ENCODE measurements at places on chromosomes 6 and 20.

GRCh38 chr20:25525867-25526266 is 59.5 kb downstream of the NINL start:
- no peak for DNase-seq

GRCh38 chr6:106360410-106360988 is at the start of gene CRYBG1:
CRYBG1 (plus strand) TSS chr6:106360717; CDS start chr6:106360909, 192 bp downstream.
- DNase-seq, result peak; percentile 88

GRCh38 chr6:5142915-5143314 is 57.8 kb downstream of the PPP1R3G start:
- no peak for DNase-seq

DNA sequence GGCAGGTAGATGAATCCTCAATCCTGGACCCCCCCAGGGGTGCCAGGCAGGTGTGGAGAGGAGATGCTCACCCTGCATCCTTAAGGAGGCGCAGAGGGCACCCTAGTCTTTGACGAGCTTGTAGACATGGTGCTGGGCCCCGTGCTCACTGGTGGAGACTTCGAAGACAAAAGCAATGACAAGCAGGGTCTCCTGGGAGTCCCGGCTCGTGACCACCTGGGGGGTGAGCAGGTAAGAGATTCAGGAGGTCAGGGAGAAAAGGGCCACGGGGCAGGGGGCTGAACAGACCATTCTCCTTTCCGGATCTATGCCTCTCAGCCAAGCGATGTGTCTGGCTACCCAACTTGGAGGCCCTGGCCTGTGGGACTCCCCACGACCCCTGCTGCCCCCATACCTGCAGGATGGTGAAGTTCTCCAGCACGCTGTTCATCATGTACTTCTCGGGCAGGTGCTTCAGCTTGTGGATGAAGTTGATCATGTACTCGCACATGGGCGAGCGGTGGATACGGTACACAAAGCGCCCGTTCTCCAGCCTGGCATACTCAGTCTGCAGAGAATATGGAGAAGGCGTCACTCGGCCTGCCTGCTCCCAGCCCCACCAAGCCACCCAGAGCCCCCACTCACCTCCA is 6.9 kb downstream of the RPL10A start:
- peak; percentile 52 for DNase-seq

DNA sequence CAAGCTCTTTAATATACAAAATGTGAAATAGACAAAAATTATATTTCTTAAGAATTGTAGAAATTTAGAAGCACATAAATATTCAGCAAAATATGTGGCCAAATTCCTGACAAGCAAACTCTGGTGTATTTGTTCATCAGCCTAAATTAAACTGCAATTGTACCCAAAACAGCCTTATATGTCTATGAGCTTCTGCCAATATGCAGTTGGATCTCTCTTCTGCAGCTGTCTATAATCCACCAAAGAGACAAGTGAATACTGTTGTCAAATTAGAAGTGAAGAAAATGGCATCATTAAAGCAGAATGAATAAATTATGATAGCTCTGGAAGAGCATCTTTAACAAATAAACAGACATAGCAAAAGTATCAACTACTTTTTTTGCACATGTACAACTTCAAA is 755.7 kb downstream of the GRIK2 start:
- DNase-seq, result no peak

- DNase-seq, result peak; percentile 71
Observed at GRCh38 chr20:18632196-18632789, 44.4 kb downstream of the DTD1 start.

DNA sequence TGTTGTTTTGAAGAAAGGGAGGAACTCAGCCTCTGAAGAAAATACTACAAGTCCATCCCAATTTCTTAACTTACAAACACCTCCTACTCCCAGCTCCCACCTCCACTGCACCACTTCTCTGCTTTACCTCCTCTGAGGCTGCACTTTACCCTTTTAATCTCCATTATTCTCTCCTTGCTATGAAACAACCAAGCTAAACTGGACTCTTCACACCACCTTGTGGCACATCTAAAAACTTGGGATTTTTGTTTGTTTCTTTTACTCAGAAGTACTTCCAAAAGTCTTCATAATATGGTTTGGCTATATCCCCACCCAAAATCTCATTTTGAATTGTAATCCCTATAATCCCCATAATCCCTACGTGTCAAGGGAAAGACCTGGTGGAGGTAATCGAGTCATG is 142.2 kb downstream of the MOXD1 start:
- no peak for DNase-seq

DNA sequence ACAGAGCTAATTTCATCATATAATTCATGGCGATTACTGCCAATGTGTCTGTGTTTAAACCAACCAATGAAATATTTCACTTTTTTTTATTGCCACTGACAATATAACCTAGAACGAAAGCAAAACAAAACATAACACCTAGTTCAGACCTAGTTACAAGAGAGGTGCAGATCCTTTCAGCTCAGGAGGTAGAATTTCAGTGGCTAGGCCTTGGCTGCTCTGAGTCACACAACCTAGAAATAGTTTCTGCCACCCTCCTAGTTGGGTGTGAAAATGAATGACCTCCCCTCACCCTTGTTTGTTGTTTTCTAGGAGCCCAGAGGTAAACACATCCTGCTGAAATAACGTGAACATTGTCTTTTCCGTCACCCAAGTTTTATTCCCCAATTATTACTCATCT is 356.3 kb downstream of the HTR1B start:
- no peak for DNase-seq

GRCh38 chr20:38836991-38837390 is 31.5 kb downstream of the PPP1R16B start:
- DNase-seq, result no peak

GRCh38 chr6:65416621-65417020 is 290.4 kb downstream of the EYS start:
- DNase-seq, result no peak

- DNase-seq, result no peak
Observed at GRCh38 chr6:130620338-130620781, 206.8 kb upstream of the SMLR1 start.

GRCh38 chr20:2086980-2087377 is 14.6 kb upstream of the STK35 start:
- DNase-seq, result no peak

DNA sequence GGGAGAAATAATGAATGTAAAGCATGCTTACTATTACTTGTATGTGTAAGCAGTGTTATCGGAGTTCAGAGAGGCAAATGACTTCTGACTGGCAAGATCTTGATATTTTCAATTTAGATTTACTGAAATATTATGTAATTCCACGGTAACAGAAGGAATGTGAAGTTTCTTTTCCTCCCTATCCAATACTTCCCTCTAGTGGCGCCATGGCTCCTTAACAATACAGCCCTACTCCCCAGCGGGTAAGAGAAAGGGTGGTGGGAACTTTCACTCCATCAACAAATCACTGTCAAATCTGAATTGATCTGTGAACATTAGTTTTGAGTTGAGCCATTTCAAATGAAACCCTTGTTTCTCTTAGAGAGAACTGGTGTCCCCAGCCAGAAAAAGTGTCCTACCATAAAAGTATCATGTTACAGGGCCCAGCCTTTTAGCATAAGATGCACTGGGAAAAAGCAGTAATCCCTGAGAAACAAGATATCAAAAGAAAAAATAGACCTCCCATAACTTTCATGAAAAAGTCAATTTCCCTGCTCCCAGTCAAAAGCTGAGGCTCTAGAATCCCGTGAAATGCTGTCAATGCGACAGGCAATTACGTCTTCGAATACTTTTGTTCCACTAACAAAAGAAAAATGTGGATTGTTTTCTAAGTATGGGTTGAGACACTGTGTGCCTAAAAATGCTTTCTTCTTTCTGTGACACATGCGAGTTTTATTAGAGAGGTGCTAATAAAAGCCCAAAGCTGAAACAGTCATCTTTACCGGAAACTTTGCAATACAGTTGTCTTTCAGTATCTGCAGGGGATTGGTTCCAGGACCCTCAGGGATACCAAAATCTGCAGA is 12.9 kb downstream of the COX7A2 start:
- no peak for DNase-seq

GRCh38 chr6:24272553-24272952 is 85.3 kb downstream of the DCDC2 start:
- no peak for DNase-seq

- no peak for DNase-seq
Observed at GRCh38 chr20:11452326-11452725, 465.4 kb upstream of the BTBD3 start.

DNA sequence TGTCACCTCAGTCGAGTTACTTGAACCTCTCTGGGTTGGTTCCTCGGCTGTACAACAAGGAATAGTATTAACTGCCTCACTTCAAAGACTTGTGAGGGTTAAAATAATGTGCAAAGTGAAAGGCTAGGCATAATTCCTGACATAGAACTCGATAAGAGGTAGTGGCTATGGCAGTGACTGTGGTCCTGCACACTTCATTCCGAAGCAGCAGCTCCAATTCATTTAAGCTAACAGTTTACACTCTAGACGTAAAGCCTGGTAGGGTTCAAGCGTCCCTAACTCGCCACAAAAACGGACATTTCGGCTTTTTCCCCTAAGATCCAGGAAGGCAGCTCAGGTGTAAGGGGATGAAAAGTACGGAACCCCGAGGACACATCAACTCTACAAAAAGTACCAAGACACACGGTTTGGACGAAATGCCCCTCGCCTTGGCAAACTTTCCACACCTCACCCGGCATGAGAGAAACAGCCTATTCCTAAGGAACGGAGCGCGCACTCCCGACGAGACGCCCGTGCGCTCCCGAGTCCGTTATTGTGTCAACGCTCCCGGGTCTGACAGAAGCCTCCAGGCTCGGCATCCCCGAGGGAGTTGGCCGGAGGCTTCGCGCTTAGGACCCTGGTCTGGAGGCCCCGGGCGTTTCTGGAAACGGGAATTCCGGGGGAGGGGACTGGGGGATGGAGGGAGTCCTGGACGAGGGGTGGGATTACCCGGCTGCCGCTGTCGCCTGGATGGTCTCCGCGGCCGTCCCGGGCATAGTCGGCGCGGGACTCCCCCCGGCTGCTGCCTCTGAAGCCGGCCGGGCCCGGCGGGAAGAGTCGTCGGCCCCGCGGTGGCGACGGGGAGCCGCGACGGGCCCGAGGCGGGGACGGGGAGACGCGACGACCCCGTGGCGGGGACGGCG is 937 bp downstream of the ZNF318 start:
- DNase-seq, result peak; percentile 44

- no peak for DNase-seq
Observed at GRCh38 chr6:29749308-29749662, 26.1 kb downstream of the HLA-F start.

DNA sequence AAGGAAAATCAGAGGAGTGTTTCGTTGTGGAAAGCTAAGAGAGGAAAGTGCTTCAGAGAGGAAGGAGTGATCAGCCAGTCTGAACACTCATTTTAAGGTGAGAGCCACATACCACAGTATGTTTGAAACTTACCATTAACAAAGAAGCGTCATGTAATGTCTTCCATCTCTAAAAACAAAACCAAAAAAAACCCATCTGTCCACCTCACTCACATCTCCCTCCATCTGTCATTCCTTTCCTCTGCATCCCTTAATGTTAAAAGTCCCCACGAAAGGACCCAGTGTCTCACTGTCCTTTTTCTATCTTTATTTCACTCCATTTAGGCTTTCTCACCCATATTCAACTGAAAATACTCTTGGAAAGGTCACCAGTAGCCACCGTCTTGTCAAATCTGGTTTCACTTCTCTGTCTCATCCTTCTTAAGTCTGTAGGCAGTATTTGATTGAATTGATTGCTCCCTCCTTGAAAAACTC is 59.4 kb upstream of the GNRH2 start:
- DNase-seq, result no peak

DNA sequence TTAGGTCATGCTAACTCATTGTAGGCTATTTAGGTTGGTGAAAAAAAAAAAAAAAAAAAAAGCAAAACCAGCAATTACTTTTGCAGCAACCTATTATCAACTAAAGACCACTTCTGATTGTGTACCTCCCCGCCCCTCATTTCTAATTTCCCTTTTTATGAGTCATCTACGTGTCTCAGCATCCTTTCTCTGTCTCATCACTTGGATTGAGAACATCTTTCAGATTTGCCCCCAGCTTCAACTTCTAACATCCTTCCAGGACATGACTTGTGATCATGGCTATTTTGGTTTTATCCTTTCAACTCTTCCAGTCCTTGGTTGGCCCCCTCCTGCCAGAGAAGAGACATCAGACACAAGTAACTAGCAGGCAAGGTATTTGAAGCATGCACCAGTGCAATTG is 156.7 kb upstream of the CCN2 start:
- DNase-seq, result no peak

- no peak for DNase-seq
Observed at GRCh38 chr6:109891924-109892323, 86.2 kb upstream of the GPR6 start.

- DNase-seq, result no peak
Observed at GRCh38 chr6:90646940-90647339, 60.1 kb upstream of the MAP3K7 start.

DNA sequence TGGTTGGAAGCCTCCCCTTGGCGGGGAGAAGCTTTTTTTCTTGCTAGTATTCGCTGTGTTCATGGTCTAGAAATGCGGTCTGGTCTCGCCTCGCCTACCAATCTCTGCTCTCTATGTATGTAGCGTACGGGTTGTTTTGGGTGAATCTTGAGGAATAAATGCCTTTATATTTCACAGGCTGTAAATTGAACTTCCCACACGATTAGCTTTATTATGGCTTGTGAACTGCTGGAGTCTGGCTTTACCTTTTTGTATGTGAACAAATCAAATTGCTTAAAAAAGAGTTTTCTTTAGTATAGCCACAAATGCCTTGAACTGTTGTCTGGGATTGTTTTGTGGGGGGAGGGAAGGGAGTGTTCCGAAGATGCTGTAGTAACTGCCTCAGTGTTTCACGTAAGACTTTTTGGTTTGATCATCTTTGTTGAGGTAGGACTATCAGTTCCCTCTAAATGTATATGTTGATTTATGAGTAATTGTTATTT is 2.2 kb downstream of the INSM1 start:
- DNase-seq, result no peak

- DNase-seq, result no peak
Observed at GRCh38 chr6:170153436-170154319, 137.2 kb downstream of the DLL1 start.

DNA sequence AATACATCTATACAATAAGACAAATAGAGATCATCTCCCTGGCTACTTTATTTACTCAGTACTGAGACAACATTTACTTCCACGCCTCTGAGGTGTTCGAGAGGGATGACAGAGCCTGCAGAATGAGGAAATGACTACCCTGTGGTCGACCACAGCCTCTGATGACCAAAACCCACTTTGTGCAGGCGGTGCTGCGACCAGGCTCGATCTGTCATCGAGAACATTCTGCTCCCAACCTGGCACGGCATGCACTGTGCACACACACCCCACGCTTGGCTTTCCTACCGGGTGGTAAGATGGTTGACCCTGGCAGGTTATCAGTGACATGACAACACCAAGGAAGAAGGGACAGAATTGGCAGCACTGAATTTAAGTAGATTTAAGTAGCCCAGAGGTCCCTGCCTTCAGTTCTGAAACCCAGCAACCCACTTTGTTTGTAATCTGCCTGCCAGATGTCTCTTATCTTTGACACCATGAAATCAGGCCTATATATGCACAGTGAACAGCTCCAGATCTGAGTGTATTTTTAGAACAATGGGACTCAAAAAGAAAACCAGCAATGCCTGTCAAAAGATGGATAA is 42.6 kb downstream of the TTI1 start:
- peak; percentile 84 for DNase-seq

GRCh38 chr6:47633141-47633540 is 65.2 kb upstream of the ADGRF4 start:
- DNase-seq, result no peak

GRCh38 chr20:35690265-35690664 is 8.9 kb downstream of the NFS1 start:
- no peak for DNase-seq

GRCh38 chr6:89928604-89929003 is 34.3 kb downstream of the GJA10 start:
- no peak for DNase-seq

GRCh38 chr6:18506382-18507017 is 119.3 kb downstream of the RNF144B start:
- no peak for DNase-seq

- no peak for DNase-seq
Observed at GRCh38 chr20:44600301-44600700, 17.9 kb downstream of the PKIG start.
